ENCODE measurements at places on chromosomes 1 and 21.
A peak's percentile ranks its signal among the peaks of the same experiment; 100 is the strongest.

GRCh38 chr1:231626535-231626950 lies at the start of gene DISC1:
Gene DISC1 (plus strand): TSS chr1:231626790. CDS start chr1:231626868, 78 bp downstream.
- DNase-seq, result peak; percentile 85

DNA sequence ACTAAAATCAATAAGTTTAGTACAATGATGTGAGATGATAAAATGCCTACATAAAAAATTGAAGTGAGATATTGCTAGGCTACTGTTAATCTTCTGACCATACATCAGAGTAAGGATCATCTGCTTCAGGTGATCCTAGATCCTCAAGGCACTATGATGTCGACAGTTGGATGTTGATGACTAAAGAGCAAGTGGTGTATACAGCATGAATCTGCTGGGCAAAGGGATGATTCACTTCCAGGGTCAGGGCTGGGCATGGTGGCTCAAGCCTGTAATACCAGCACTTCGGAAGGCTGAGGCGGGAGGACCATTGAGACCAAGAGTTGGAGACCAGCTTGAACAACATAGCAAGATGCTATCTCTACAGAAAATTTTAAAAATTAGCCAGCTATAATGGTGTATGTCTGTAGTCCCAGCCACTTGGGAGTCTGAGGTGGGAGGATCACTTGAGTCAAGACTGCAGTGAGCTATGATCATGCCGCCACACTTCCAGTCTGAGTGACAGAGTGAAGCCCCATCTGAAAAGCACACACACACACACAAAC lies 24.6 kb downstream of the NUF2 start:
- no peak for DNase-seq

DNA sequence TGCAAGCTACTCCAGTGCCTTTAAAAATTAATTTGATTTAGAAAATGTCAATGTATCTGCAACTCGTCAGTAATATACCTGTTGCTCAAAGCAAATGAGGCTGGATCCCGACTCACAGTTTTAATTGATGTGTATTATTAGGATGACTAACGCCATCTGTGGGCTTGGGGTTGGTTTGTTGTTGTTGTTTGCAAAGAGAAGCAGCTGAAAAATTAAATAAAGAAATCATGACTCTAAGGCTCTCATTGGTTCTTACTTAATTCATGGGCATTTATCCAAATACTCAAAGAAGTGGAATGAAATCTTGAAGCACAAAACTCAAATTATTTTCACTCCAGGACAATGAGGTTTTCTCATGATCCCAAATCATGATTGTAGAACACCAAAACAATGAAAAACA lies 46.4 kb downstream of the SEC16B start:
- no peak for DNase-seq

GRCh38 chr1:82388679-82389078 lies 587.9 kb downstream of the ADGRL2 start:
- peak; percentile 35 for DNase-seq

DNA sequence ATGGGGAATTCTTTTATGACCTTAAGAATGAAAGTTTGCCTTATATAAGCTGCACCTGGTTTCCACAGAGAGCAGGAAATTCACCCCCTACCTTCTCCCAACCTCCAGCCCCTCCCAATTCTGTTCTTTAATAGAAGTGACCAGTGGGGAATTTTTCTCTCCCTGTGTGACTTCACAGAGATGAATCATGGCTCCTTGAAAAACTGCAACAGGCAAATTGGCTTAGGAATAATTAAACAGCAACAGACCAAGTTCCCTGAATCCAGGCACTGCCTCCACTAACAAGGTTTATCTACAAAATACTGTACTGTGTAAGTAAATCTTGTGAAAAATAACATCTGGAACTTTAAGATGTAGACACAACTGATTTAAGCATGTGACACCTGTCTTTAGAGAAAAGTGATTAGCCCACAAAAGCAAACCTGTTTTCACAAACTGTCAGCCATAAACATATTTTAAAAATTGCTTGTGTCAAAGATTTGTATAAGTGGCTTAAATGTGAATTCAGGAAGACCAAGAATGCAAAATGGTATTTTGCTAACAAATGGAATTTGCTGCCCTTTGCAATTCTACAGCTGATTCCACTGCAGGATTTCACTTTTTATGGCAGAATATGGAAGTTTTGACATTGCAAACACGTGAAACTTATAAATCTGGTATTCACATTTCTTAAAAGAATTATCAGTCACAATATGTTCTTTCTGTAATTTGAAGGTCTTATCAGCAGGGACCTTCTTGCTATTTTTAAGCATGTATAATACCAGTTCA lies 54.0 kb downstream of the ALG14 start:
- peak; percentile 37 for DNase-seq

- DNase-seq, result no peak
Observed at GRCh38 chr1:6197746-6198427, 1.5 kb downstream of the RPL22 start.

GRCh38 chr1:942864-943533 lies 16.1 kb downstream of the NOC2L start:
- peak; percentile 77 for DNase-seq

- peak; percentile 96 for DNase-seq
Observed at GRCh38 chr1:234533034-234533891, 54.3 kb upstream of the TARBP1 start.

GRCh38 chr21:43984905-43985689 lies 27.0 kb upstream of the TRAPPC10 start:
- DNase-seq, result no peak

- no peak for DNase-seq
Observed at GRCh38 chr1:77744576-77744975, 15.1 kb downstream of the USP33 start.

GRCh38 chr1:76013206-76013581 lies 61.4 kb upstream of the ST6GALNAC3 start:
- DNase-seq, result no peak

- peak; percentile 42 for DNase-seq
Observed at GRCh38 chr1:94236630-94237290, 624 bp downstream of the ARHGAP29 start.

GRCh38 chr21:41703857-41704501 lies 62.9 kb downstream of the RIPK4 start:
- no peak for DNase-seq
